ENCODE measurements at places on chromosomes 3 and 15.

DNA sequence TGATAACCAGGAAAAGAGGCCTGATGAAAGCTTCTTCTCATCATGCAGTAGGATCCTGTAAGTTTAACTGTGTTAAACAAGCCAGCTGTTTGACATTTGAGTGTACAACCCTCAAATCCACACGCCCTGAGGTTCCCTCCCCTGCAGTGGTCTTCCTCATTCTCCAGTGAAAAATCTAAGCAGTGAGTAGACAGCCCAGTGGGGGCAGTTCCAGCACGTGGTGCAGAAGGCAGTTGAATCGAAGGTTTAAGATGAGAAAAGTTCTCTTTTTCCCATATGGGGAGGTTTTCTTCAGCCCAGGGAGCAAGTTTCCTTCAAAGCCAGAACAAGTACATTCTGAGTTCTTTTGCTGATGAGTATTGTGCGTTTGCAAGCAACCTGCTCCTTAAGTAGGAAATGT is 174.5 kb downstream of the NR2F2 start:
- no peak for DNase-seq

DNA sequence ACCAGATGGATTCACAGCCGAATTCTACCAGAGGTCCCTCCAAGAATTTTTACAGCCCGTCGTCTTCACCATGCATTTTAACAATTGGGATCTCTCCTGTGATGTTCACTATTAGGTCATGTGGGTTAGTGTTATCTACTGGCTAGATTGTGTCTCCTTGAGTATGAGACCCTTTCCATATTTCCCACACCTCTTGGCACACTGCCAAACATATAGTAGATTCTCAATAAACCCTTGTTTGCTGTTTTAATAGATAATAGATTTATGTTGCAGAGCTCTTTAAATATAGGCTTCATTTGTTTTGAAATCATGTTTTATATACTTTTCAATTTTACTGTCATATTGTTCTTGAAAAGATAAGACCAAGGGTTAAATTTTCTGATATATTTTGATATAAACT is 34.9 kb upstream of the ADGRG7 start:
- DNase-seq, result no peak

GRCh38 chr3:170523248-170523647 is 62.6 kb downstream of the SLC7A14 start:
- no peak for DNase-seq

GRCh38 chr15:25246641-25247406 is 192.0 kb downstream of the UBE3A start:
- DNase-seq, result no peak

DNA sequence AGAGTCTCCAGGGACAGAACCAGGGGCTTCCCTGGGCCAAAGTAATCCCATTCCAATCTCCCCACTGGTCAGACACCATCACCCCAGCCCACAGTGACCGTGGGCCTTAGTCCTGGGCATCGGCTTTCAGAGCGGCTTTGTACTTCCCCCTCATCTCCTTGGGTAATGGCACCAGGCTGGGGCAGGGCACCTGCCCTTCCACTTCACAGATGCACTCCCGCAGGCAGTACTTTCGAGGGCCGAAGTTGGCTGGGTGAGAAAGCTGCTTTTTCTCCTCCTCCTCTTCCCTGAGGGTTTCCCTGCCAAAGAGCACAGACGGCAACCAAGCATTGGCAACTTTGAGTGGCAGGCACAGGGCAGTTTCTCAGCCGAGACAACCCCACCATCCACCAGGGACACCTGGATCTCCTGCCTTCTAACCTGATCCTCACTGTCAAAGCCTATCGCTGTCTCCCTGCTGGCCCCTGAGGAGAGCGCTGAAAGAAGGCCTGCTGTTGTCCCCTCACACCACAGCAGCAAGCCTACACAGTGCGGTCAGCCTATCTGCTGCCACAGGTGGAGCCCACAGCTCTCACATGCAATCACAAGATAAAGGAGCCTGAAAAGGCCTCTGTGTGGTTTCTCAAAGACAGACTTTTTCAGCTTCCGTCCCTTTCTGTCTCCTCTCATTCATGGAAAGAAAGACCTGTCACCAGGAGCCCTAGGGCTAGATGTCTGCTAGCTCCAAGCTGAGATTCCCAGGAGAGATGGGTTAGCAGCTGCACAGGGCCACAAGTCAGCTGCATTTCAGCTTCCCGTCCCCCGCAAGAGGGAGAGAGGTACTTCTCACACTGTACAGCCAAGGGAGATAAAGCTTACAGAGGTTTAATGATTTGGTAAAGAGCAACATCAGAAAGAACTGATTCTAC is 12.5 kb downstream of the MRPS25 start:
- DNase-seq, result no peak

DNA sequence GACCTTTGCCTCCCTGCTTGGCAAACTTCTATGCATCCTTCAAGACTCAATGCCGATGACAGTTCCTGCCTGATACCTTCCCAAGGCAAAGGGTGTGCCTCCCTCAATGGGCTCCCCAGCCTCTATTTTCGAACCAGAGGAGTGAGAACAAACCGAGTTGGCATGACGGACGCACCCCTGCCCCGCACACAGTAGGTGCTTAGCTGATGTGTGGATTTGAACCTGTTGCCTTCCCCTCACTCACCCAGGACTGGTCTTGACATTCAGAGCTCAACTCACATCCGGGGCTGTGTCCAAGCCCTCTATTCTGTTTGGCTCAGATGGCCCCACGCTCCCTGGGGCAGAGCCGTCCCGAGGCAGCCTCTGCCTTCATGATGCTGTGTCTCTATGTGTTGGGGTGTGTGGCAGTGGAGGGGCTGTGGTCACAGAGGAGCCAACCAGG is 52.2 kb upstream of the SLC6A11 start:
- no peak for DNase-seq
